Stimulated activated CD4-positive, alpha-beta T cell treated with anti-CD3 and anti-CD28 coated beads, Interleukin-12 subunit alpha, Interleukin-12 subunit beta, amount 100 ng/mL, for 48 hours (primary cell): ENCODE measurements at places on chromosomes 6 and 20.

DNA sequence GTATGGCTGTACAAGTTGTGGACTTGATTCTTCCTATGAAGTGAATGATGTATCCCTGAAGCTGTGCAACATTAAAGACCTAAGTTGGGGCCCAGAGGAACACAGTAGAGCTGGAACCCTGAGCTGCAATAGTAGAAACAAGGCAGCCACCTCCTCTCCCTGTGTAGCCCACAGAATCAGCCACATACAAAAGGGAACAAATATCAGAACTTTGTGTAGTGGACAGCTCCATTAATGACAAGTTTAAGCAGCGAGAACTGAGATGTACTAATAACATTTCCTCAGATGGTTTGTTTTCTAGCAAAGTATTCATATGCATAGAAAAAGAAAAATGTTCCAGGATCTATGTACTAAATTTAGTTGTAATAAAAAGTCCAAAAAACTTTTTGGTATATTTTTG is 19.2 kb downstream of the PHACTR1 start:
- DNase-seq, result no peak

- DNase-seq, result no peak
Observed at GRCh38 chr6:68026483-68026882, 608.6 kb upstream of the ADGRB3 start.

DNA sequence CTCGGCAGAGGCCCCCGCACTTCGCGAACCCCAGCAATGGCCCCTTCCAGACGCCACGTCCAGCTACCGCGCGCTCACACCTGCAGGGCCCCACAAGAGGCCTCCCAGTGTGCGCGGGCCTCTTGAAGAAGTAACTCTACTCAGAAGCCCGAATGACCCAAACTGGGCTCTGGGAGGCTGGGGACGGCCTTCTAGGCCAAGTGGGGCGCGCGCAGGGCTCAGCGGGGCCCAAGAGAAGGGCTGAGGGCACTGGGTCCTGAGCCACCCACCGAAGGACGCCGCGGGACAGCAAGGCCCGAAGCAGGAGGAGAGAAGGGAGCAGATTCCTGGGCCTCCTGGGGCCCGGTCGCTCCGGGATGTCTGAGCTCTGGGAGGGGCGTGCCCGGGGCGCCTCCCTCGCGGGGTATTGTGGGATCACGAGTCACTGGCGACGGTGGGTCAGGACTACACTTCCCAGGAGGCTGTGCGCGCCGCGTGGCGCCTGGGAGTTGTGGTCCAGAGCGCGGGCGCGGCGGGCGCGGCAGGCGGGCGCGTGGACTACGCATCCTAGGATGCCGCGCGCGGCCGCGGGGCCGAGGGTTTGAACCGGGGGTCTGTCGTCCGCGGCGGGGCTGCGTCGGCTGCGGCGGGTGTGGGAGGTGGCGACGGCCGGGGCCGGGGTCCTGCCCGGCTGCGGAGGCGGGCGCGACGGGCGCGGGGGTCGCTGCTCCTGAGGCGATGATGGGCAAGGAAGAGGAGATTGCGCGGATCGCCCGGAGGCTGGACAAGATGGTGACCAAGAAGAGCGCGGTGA is at the start of gene TCEA2:
TSS of gene TCEA2 (plus strand) at position 603 of the 793 bp plus-strand sequence. CDS start at position 718, 115 bp downstream.
- DNase-seq, result peak; percentile 94

- DNase-seq, result no peak
Observed at GRCh38 chr20:10432079-10432478, 1.9 kb downstream of the MKKS start.

- DNase-seq, result no peak
Observed at GRCh38 chr6:168886964-168887363, 366.7 kb downstream of the THBS2 start.

DNA sequence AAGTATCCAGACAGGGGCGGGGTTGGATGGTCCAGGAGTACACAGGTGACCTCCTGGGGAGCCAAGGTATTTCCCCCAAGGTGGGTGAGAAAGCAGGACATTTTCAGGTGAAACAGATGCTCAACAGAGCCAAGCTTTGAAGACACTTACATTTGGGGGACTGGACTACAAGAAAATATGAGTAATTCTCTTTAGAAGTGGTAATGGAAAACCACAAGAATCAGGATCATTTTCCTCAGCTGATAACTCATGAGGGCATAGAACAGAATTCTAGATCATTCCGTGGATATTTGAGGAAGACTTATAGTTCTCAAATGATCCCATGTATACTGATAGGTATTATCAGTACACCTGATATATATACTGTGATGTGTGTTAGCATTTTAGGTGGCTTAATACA is 89.9 kb downstream of the UST start:
- DNase-seq, result no peak
